Testis (tissue), 5 donors: ENCODE measurements at places on chromosomes 6 and 20.

DNA sequence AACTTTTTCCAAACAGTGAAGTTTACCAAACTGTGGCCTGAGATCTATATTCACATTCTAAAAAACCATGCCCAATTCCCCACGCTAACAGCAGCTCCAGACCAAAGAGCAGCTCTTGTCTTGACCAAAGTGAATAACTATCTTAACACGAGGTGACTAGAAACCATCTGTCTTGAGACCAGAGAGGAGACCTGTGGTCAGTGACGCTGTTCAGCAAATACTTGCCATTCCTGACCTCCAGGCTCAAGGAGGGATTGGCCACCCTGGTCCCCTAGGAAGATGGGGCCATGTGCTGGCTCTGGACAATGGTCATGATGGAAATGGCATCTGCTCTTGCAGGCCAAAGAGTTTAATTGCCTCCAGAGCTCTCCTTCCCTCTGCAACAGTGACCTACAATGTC lies 104.4 kb upstream of the CD93 start:
- no peaks in the 10 kb centered on the region for H3K4me1 ChIP-seq
- no peak for DNase-seq
- no peaks in the 10 kb centered on the region for H3K27me3 ChIP-seq

DNA sequence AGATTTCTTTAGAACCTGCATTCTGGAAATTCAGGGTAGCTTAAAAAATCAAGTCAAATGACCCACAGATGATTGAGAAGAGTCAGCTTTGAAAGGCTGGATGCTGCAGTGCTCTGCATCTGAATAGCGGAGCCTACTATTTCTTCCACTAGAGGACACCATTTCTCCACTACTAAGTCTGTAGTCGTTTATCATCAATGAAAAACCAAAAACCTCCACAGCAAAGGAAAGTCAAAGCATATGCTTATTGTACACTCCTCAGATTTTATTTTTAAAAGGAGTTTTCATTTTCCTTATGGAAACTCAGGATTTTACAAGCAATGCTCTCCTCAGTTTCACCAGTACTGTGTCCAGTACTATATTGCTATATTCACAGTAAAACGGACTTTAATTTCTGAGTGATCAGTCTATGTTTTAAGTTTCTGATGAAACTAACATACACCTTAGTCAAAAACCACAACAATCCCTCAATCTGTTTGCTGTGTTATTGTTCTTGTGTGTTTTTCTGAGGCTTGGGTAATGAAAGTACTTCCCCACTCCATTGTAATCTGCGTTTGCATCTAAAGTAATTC lies 50.5 kb upstream of the ENPP5 start:
- DNase-seq = no peak
- no peaks in the 10 kb centered on the region for H3K27me3 ChIP-seq
- H3K36me3 ChIP-seq = no peaks in the 10 kb centered on the region
- no peak overlapping the region for H3K4me3 ChIP-seq
- no peak overlapping the region for H3K27ac ChIP-seq

DNA sequence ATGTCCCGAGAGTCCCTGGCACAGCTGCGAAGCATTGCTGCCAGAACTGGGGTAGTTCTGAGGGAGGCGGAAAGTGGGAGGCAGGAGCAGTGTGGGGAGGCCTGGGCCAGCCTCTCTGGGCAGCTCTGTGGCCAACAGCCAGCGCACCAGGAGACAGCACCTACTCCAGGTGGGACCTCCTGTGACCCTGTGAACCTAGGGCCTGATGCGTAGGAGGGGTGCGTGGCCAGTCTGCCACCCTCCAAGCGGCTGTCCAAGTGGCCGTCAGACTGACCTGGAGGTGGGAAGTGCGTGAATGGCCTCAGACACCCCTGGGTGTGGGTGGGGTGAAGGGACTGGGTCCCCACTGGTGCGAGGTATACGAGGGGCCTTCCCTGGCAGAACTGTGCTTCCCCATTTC lies 15.5 kb downstream of the SS18L1 start:
- H3K4me1 ChIP-seq = peaks cover 6% of the 10 kb centered on the region
- no peak overlapping the region for H3K27ac ChIP-seq
- no peaks in the 10 kb centered on the region for H3K36me3 ChIP-seq

DNA sequence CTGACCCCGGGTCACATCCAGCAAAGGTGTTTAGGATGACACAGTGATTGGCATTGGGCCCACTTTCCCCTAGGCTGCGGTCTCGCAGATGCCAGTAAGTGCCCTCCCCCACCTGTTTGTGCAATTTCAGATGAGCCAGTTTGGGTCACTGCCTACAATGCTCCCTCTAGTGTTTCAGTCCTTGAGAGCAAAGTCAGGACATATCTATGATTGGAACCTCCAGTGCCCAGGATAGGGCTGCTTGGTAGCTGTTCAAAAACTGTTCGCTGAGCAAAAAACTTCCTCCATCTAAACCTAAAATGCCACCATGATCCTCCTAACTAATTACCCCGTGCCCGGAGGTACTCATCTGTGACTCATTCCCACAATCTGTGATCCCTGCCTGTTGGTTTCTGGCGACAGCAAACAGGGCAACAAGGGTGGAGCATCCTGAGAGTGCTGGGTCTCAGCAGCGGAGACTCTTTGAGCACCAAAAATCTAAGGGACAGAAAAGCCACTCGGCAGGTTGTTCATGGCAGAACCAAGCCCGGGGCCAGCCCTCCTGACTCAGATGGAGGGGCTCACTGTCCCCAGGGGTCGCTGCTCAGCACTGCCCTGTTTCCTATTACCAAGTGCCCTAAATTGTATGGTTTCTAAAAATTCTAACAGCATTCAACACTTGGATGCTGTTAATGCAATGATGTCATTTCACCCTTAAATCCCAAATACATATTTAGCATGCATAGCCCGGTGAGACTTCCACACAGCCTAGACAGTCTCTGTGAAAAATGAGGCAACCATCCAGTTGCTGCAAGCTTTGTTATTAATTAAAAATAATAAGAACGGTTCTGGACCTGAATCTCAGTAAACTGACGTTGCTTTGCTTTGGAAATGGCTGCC lies 5.0 kb downstream of the VSX1 start:
- no peak overlapping the region for H3K4me3 ChIP-seq
- DNase-seq = peak; percentile 43
- no peaks in the 10 kb centered on the region for H3K27me3 ChIP-seq
- no peak overlapping the region for H3K27ac ChIP-seq

DNA sequence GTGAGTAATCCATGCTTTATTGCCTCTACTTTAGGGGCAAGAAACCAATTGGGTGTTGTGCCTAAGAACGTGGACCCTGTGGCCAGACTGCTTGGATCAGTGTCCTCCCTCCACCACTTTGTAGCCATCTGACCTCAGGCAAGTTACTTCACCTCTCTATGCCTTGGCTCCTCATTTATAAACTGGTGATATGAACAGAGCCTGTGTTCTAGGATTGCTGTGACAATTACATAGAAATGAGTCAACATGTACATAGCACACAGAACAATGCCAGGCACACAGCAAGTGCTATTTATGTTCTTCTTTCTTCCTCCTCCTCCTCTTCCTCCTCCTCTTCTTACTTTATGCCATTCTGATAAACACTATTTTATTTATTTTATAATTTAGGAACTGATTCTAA lies 339.4 kb downstream of the CD83 start:
- H3K4me3 ChIP-seq = no peak overlapping the region
- peak overlapping the region; percentile 41 for H3K27ac ChIP-seq
- no peak for DNase-seq
- peaks cover 25% of the 10 kb centered on the region for H3K4me1 ChIP-seq

DNA sequence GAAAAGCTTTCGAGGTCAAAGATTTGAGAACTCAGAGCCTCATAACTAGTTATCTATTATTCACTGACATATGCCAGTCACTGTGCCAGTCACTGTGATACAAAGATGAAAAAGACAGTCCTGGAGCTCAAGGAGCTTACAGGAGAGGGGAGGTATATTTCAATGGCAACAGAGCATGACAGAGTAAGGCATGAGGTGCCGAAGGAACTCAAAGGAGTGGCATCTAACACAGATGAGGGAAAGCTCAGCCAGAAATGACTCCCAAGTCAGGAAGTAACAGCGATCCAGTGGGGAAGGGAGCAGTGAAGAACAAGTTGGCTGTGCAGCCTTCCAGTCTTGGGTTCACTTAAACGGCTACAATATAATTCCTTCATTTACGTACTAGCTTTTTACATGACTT lies 46.6 kb downstream of the DTNBP1 start:
- no peak overlapping the region for H3K4me3 ChIP-seq
- H3K4me1 ChIP-seq = peaks cover 7% of the 10 kb centered on the region
- no peak overlapping the region for H3K27ac ChIP-seq
- no peaks in the 10 kb centered on the region for H3K36me3 ChIP-seq
- DNase-seq = no peak

GRCh38 chr6:124961777-124962638 lies at the start of gene RNF217:
RNF217 (plus strand) TSS chr6:124962437; CDS start chr6:124962545, 108 bp downstream.
- H3K4me3 ChIP-seq = peak within 1 kb of the TSS; percentile 85
- H3K27me3 ChIP-seq = no peaks in the 10 kb centered on the region
- no peaks in the 10 kb centered on the region for H3K36me3 ChIP-seq
- peaks cover 13% of the 10 kb centered on the region for H3K4me1 ChIP-seq
- DNase-seq = peak; percentile 80

GRCh38 chr20:10662151-10662550 lies 11.6 kb downstream of the JAG1 start:
- H3K4me1 ChIP-seq = peaks cover 32% of the 10 kb centered on the region

DNA sequence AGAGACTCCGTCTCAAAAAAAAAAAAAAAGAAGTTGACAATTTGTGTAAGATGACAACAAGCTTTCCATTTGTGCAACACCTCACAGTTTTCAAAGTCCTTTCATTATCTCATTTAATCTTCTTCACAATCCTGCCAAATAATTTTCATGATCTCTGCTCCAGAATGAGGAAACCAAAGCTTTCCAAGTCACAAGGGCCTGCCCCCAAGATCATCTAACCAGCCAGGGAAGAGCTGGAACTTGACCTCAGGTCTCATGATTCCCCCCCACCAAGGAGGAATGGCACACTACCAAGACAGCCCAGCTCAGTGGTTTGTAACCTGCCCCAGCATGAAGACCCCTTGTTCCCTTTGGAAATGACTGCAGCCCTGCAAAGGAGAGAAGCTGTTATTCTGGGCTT lies 74.0 kb upstream of the PIM1 start:
- H3K27me3 ChIP-seq = no peaks in the 10 kb centered on the region
- H3K27ac ChIP-seq = no peak overlapping the region
- H3K36me3 ChIP-seq = no peaks in the 10 kb centered on the region
- no peak for DNase-seq

DNA sequence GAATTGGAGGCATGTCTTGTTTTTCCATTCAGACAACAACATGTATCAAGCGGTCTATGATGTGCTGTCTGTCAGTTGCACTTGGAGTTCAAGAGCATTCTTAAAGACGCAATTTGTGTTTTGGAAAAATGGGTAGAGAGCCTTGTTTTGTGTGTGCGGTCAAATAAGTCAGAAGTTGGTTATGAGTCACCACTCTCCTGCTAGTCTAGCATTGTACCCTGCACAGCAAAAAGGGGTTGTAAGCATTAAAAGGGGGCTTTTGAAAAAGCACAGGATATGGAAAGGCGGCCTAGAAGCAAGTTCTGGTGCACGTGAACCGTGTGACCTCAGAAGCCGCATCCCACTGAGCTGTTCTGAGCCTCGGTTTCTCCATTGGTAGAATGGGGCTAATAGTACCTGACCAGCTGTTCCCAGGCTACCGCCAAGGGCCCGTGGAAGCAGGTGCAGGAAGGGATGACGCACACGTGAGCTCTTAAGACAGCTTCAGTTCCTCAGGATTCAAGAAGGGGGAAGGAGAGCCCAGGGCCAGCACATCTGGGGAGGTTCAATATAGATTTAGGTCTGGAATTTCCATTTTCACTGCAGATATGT lies 61.6 kb upstream of the SNX9 start:
- H3K4me3 ChIP-seq = no peak overlapping the region
- DNase-seq = no peak
- H3K27ac ChIP-seq = no peak overlapping the region
- no peaks in the 10 kb centered on the region for H3K27me3 ChIP-seq
- H3K4me1 ChIP-seq = peaks cover 3% of the 10 kb centered on the region
- no peaks in the 10 kb centered on the region for H3K36me3 ChIP-seq

DNA sequence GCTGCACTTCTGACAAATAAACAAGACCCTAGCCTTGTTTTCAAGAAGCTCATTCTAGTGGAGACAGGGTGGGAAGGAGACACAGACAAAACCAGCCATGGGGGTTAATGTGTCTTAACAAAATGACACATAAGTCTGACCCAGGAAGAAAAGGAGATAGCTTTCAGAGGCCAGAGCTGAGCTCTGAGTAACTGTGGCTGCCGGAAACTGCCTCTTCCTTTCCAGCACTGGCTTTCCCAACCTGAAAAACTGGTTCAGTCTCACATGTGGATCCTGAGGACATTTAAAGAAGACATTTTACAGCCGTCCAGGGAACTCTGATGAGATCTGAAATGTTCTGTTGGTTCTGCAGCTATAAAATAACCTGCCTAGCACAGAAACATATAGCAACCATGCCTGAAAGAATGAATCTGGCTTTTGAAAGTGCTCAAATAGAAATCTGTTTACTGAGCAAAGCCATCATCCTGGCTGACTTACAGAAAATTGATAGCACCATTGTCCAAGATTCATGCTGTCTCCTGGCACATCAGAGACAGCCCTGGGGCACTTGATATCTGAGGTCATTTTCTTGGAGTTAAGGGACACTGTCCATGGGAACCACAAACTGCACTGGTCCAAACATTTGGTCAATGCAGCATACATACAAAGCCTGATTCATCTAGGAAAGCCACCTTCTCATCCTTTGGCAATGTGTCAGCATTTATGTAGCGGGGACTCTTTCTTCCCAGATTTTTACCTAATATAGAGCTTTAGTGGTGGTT lies 83.2 kb upstream of the PAX1 start:
- H3K27me3 ChIP-seq = no peaks in the 10 kb centered on the region
- no peak overlapping the region for H3K27ac ChIP-seq
- no peak for DNase-seq
- H3K4me1 ChIP-seq = no peaks in the 10 kb centered on the region
- H3K36me3 ChIP-seq = no peaks in the 10 kb centered on the region

- H3K36me3 ChIP-seq = no peaks in the 10 kb centered on the region
- no peak overlapping the region for H3K4me3 ChIP-seq
- peak; percentile 26 for DNase-seq
- H3K4me1 ChIP-seq = no peaks in the 10 kb centered on the region
Observed at GRCh38 chr20:36919715-36920333, 31.7 kb downstream of the SAMHD1 start.

GRCh38 chr6:41642960-41643898 lies 5.0 kb downstream of the MDFI start:
- H3K4me3 ChIP-seq = no peak overlapping the region
- no peak overlapping the region for H3K27ac ChIP-seq
- H3K4me1 ChIP-seq = peaks cover 10% of the 10 kb centered on the region

DNA sequence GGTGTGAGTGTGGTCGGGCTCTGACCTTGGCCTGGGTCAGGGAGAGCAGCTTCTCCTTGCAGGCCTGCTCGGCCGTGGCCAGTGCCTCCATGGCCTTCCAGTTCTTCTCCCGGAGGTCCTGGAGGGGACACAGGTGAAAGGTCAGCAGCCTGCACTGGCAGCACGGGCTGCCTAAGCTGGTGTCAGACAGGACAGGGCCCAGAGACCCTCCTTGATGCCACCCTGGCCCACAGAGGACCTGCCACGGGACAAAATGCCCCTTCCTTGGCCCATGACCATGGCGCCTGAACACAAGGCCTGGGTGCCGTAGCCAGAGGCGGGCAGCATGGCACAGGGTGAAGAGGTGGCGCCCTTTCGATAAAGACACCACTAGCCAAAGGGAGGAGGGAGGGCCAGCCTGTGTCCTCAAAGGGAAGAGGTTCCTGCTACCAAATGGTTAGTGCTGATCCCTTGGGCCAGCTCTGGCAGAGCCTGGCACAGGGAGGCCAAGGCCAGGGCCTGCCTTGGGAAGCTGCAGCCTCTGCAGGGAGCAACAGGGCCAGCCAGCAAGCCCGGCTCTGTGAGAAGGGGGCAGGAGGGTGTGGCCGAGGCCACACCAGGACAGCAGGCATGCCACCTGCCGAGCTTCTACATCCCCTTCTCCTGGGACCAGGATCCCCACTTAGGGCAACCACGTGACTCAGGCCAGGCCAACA lies 54.8 kb downstream of the DSTN start:
- H3K36me3 ChIP-seq = no peaks in the 10 kb centered on the region
- no peaks in the 10 kb centered on the region for H3K4me1 ChIP-seq
- no peak for DNase-seq
- no peaks in the 10 kb centered on the region for H3K27me3 ChIP-seq
- no peak overlapping the region for H3K4me3 ChIP-seq
- H3K27ac ChIP-seq = no peak overlapping the region
